Stimulated activated CD4-positive, alpha-beta T cell treated with anti-CD3 and anti-CD28 coated beads, TNF-alpha, amount 100 ng/mL, for 4 hours (primary cell): ENCODE measurements at places on chromosomes 2 and 18.
A peak's percentile ranks its signal among the peaks of the same experiment; 100 is the strongest.

DNA sequence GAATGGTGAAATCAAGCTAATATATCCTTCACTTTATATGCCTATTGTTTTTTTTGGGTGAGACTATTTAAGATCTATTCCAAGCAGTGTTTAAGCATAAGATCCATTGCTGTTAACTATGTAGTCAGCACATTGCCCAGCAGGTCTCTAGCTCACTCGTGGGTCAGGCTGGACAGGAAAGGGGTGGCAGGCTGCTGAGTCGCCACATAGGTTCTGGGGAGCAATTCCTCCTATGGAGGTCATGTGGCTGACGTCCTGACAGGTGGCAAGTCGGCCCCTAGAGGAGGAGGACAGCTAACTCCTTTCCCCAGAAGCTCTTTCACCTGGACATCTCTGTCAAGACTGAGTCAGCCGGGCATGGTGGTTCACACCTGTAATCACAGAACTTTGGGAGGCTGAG is 13.9 kb upstream of the RAB31 start:
- DNase-seq = no peak

GRCh38 chr18:36613810-36614209 is 215.0 kb downstream of the TPGS2 start:
- DNase-seq = no peak

GRCh38 chr2:188320861-188321260 is 29.2 kb downstream of the GULP1 start:
- DNase-seq = no peak

DNA sequence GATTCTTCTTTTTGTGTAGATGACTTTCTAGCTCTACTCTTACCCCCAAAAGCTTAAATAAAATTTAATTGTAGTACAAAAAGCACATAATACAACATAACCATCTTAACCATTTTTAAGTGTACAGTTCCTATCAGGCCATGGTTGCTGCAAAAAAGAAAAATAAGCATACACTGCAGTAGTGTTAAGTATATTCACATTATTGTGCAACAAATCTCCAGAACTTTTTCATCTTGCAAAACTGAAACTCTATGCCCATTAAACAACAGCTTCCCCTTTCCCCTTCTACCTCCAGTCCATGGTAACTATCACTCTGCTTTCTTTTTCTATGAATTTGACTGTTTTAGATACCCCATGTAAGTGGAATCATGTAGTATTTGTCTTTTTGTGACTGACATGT is 18.1 kb downstream of the PPM1B start:
- no peak for DNase-seq

DNA sequence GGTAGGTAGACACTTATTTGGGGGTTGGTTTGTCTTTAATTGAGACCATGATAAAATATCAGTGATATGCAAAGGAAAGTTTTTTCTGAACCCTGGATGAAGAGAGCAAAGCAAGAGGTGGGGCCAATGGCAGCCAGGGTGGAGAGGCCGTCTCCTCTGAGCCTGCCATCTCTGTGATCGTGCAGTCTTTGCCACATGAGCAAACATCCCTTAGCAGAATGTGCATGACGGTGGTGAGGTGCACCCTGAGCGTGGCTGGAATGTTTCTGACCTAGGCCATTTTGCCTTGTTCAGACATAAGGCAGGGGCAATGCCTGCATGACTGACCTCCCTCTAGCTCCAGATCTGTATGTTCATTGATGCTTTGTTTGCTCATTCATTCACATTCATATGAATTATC is 6.0 kb downstream of the NCK2 start:
- DNase-seq = no peak

DNA sequence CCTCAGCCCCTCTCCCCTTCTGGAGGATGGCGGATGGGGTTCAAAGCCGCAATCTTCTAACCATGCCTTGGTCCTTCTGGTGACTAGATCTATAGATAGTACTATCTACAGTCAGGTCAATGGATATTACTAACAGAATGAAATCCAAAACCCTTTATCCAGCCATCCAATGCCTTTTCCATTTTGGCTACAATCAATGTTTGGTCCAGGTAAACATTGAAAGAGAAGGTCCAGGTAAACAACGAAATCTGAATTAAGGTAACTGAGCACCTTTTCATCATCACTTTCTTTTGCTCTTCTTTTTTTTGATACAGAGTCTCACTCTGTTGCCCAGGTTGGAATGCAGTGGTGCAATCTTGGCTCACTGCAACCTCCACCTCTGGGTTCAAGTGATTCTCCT is 9.7 kb downstream of the PPP4R3B start:
- DNase-seq = no peak

DNA sequence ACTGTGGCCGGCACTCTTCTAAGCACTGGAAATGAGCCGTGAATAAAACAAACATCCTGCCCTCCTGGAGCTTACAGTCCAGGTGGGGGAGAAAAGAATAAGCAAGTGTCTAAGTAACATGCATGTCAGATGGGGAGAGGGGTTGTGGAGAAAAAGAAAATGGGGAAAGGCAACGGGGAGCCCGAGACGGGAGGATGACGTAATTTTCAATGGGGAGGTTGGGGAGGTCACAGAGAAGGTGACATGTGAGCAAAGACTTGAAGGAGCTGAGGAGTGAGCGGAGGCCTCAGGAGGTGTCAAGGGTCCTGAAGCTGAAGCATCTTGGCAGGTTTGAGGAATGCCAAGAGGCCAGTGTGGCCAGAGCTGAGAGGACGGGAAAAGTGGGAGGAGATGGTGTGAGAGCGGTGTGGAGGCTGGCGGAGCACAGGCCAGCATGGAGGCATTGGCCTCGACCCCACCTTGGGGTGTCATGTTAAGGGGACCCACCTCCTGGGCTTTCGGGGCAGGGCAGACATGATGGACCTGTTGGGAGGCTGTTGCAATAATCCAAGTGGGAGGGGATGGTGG is 15.0 kb upstream of the NTSR2 start:
- no peak for DNase-seq

DNA sequence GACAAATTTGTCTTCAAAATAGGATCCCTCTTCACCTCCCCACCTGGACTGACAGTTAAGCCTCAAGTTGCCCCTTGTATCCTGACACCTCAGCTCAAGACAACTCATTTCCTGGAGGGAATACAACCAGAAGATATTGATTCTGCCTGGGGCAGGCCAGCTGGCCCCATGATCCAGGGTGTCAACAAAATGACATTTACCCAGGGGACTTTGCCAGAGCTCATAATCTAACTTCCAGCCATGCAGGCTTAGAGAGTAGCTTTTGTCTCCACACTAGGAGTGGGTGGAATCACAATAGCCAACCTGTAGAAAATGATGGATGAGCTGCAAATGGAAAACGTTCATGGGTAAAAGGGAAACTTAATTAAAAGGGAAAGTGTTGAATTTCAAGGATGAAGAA is 220.1 kb upstream of the DPP10 start:
- no peak for DNase-seq

DNA sequence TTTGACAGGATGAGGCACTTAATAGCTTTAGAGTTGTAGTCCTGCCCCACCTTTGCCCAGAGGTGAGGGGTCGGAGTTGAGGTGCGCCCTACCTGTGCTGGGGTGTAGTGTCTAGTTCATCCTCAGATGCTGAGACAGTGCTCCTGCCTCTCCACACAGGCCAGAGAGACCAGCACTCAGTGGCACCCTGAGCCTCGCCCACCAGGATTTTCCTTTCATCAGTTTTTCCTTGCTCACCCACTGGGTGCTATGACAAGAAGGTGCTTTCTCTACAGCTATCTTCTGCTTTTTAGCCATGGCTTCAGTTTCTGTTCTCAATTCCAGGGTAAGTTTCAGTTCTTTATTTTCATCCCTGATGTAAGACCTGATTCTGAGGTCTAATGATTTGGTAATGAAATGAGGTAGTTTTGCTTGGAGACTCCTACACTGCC is 16.8 kb upstream of the TMEM131 start:
- DNase-seq = no peak

DNA sequence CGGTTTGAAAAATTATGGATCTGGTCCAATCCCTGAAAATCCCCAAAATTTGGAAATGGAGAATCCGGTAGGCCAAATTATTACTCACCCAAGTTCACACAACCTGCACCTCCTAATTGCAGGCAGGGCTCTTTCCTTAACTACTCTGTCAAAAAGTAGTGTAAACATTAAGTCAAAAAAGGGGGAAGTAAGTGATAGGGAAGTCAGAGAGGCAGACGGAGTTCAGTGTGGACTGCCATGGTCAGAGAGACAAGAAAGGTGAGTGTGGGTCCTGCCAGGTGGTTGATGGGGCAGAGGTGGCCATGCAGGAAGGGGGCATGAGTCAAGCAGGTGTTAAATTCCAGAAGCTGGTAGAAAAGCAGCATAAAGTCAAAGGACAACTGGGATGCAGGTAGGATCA is 104.7 kb upstream of the STPG4 start:
- no peak for DNase-seq

DNA sequence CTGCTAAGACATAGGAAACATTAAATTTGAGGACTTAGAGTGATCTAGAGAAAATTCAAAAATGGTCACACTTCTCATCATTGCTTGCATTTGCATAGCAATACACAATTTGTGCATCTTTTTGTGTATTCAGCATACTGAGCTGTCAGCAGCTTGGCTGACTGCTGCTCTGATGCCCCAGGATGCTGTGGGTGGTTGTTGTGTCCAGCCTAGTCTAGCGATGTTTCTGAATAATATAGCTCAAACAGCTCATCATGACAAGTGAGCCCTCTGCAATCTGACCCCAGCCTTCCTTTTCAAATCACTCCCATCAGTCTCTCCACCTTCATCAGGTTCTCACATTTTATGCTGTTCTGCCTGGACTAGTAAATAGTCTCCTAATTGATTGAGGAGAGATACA is 483.7 kb upstream of the SPHKAP start:
- DNase-seq = no peak

DNA sequence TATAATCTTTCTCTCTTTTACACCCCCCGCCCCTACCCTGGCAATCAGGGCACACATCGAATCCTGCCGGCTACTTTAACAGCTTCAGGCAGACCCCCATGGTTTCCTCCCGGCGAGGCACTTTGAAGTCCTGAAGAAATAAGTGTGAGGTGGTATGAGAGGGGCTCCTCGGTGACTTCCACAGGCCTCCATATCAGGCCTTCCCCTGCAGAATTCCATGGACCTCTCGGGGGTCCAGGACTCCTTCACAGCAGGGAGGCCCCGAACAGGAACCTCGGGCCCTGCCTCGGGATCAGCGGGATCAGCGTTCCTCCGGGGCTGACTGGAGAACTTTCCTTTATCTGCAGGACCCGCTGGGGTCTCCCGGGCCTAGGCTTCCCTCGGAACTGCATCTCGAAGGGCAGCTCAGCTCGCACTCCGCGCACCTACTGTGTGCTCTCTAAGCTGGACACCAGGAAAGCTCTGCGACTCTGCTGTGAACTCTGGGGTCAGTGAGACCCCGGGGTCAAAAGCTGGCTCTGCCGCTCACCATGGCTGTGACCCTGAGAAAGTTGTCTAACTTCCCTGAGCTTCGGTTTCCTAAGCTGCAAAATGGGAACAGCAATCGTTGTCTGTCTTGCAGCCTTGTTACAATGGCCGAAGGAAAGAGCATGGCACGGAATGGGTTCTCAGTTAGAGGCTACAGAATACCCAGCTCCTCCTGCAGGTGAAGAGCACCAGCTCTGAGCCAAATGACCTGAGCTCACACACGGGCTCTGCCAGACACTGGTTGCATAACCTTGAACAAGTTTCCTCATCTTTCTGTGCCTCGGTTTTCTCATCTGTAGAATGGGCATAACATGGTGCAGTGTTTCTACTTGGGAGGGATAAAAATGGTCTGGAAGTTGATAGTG is 97.4 kb upstream of the ID2 start:
- no peak for DNase-seq

- DNase-seq = no peak
These were observed 157.1 kb downstream of the DYM start for GRCh38 chr18:49303379-49303778.

DNA sequence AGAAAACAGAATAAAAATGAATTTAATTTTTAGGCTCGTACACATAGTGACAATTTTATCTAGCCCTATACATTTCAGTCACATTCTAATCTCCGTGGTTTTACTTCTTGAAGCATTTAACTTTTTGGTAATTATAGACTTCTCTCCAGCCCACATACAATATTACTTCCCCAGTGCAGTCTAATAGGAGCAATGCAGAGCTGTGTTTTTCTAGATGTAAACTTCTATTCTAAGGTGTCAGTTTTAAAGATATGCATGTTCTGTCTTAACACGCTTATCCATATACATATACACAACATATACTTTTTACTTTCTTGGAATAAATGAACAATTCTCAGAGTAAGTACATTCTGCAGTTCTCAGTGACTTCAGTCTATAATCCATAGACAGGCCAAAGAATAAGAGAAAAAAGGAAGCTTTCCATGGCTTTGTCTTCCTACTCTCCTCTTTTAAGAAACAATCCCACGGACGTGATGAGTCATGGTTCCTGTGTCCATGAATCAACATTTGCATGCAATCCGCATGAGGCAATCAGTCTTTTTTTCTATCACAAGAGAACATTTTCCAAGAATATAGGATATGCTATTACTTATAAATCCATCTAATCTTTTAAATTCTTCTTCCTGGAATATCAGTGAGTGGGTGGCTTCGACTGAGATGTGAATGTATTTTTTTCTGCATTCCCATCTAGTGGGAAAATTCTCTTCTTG is 42.8 kb downstream of the CCDC102B start:
- no peak for DNase-seq

- no peak for DNase-seq
These were observed 706 bp downstream of the LAMA1 start for GRCh38 chr18:7116792-7117389.

- no peak for DNase-seq
These were observed 134.8 kb downstream of the COL6A3 start for GRCh38 chr2:237279012-237279768.

GRCh38 chr2:191845876-191846514 is 893 bp downstream of the CAVIN2 start:
- DNase-seq = no peak

GRCh38 chr2:28163028-28163427 is 229.6 kb upstream of the FOSL2 start:
- DNase-seq = no peak

GRCh38 chr2:106159866-106160785 is 34.0 kb downstream of the UXS1 start:
- peak; percentile 53 for DNase-seq

GRCh38 chr2:149313512-149313972 is 16.8 kb upstream of the LYPD6 start:
- DNase-seq = no peak

GRCh38 chr2:16189836-16190160 is 249.4 kb downstream of the MYCN start:
- no peak for DNase-seq

DNA sequence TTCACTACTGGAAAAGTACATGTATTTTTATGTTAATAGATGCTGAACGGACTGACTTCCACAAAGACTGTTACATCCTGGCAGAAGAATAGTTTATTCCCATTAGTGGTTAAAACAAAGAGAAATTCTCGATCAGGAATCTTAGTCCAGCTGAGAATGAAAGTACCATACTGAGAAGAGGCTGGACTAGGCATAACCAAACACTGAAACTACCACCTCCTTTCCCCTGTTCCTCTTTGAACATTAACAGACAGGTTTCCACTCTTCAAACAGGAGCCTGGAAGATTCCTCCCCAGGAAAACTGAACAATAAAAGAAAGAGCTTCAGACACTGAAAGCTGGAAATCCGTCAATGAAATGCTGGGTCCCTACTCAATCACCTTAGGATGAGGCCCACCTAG is 25.8 kb downstream of the LDAH start:
- DNase-seq = no peak
